ENCODE measurements at places on chromosomes 2 and 18.

GRCh38 chr2:38248255-38248654 is 128.8 kb downstream of the ATL2 start:
- DNase-seq: no peak

- no peak for DNase-seq
These were observed 455.7 kb downstream of the TSN start for GRCh38 chr2:122210898-122211856.

GRCh38 chr2:88165332-88166003 is 4.7 kb upstream of the THNSL2 start:
- no peak for DNase-seq

DNA sequence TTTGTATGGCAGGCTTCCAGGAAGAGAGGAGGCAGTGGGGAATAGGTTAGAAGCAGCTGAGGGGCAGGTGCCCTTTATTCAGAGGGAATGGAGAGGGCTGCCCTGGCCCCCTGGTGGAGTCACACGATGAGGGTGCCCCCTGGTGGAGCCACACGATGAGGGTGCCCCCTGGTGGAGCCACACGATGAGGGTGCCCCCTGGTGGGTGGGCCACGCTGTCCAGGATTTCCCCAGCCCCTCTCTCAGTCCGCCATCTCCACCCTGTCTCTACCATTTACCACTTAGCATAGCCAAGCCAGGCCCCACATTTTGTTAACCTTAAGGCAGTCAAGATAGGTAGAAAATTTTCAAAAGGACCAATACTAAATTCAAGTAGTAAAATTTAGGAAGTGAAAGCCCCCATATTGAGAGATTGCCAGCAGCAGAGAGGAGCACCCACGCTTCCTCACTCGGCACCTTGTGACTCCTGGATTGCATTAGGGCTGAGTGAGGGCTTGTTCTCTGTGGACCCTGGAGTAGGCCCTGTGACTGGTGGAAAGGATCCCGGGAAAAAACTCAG is 10.4 kb upstream of the FAM228A start:
- DNase-seq: no peak
